ENCODE measurements at places on chromosomes 6 and 20.

- no peak for DNase-seq
Measured at GRCh38 chr6:121809211-121809610, 373.8 kb downstream of the GJA1 start.

DNA sequence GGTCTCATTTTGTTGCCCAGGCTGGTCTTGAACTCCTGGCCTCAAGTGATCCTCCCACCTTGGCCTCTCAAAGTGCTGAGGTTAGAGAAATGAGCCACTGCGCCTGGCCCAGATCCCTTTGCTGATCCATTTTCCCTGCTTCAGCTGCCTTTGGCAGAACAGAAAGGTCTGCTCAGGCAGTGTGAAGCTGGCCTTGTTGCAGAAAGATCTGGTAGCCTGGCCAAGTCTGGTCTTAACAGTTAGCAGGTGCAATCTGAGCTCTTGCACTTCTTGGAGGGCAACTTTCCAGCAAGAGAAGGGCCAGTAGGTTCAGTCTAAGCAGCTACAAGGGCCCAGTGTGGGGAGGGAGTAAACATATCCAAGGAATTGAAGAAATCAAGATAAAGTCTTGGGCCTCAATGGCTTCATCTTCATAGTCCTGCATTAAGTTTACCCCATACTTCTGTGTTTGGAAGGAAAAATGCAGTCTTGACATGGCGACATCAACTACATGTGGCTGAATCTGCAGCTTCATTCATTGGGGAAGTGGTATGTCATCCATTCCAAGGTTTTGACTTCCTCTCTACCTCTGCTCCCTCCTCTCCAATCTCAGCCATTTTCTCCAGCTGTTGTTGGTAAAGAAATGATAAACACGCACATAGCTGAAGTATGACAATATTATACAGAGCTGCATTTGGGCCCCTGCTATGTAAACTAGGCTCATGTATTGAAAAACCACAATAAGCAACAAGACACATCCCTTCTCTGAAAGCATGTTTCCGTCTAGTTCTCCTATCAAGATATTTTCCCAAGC, 39.0 kb upstream of the NEDD9 start:
- DNase-seq: peak; percentile 33

DNA sequence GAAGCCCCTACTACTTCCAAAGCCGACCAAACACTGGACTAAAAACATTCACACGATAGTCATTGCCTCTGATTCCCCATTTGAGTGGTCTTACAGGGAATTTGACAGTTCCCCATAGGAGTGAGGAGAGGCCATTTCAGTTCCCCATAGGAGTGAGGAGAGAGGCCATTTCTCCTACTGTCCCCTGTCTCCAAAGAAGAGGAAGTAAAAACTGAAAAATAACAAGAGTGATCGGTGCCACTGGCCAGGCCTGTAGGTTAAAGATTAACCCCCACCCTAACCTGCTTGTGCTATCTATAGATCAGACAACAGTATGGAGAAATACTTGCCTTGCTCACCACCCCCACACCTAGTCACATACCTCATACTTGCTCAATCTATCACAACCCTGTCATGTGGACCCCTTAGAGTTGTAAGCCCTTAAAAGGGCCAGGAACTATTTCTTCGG, 204.0 kb upstream of the MOCS1 start:
- DNase-seq: no peak

GRCh38 chr6:137787016-137787415, 80.0 kb upstream of the TNFAIP3 start:
- DNase-seq: no peak

All from DMS79 treated with DMSO at 0.1 percent for 48 hours (cell line).